Suprapubic skin (tissue), 4 donors: ENCODE measurements at places on chromosomes 11 and 22.

DNA sequence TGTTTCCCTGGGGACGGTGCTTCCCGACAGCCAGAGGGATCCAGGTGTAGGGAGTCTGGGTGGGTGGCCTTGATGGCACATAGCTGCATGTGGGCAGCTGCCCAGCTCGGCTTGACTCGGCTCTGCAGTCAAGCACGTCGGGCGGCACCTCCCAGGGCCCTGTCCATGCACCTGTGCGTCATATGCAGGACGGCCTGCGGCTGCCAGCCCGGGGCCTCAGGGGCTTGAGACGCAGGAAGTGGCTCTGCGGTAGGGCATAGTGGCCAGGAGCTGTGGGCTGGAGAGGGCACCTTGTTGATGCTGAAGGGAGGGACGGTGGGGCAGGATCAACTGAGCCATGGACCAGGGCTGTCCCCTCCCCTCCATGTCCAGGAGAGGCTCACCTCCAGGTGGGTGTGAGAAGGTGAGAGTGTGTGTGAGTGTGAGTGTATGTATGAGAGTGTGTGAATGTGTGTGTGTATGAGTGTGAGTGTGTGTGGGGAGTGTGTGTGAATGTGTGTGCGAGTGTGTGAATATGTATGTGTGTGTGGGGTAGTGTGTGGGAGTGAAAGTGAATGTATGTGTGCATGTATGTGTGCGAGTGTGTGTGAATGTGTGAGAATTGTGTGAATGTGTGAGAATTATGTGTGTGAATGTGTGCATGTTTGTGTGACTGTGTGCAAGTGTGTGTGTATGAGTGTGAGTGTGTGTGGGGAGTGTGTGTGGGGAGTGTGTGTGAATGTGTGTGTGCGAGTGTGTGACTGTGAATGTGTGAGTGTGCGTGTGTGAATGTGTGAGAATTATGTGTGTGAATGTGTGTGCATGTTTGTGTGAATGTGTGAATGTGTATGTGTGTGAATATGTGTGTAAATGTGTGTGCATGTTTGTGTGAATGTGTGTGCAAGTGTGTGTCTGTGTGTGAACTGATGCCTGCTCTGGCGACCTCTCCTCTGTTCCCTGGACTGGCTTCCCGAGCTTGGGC, 5.7 kb upstream of the SUN2 start:
- H3K27me3 ChIP-seq, result no peaks in the 10 kb centered on the region
- no peaks in the 10 kb centered on the region for H3K36me3 ChIP-seq
- H3K4me3 ChIP-seq, result no peak overlapping the region
- H3K4me1 ChIP-seq, result peaks cover 9% of the 10 kb centered on the region
- no peak overlapping the region for H3K27ac ChIP-seq

DNA sequence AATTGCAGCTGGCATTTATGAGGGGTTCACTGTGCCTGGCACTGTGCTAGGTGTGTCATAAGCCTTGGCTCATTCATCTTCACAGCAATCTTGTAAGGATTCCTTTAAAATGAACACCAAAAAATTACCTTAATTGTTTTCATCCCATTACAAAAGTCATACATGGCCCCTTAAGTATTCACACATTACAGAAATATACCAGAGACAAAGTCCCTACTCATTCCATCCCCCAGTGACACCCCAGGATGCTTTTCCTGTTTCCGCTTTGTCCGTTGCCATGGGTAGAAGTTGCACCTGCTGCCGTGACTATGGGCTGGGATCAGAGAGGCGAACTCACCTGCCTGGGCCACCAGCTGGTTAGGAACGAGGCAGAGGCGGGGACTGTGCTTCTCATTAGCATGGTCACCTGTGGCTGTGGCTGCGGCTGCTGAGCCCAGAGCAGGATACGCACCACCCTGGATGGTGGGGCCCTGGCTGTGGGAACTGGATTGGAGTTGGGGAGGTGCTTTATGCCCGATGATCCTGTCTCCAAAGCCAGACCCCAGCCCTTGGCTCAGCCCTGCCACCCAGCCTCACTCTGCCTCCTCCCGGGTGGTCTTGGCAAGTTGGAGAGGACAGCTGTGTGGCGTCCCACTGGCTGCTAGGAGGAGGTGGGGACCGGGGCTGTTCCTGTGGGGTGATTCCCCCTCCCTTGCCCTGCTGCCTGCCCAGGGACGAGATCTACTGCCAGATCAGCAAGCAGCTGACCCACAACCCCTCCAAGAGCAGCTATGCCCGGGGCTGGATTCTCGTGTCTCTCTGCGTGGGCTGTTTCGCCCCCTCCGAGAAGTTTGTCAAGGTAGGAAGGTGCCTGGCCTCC, 60.8 kb downstream of the MYO7A start:
- no peak overlapping the region for H3K27ac ChIP-seq
- no peak for DNase-seq
- no peaks in the 10 kb centered on the region for H3K27me3 ChIP-seq
- H3K4me1 ChIP-seq, result no peaks in the 10 kb centered on the region

DNA sequence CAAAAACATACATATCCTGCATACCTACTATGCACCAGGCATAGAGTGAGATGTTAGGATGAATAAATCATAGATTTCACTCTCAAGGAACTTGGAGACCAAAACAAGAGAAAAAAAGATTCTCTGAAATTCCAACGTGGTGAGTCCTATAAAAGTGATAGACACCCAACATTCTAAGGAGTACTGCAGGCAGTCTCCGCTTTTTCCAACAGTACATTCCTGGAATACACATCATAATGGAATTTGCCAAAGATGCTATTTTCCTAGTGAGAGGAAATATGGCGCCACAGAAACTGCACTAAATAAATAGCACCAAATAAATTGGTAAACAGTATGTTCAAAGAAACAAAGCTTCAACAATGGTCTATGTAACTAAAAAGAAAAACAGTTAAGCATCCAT, 6.0 kb downstream of the TMEM123 start:
- H3K36me3 ChIP-seq, result peaks cover 4% of the 10 kb centered on the region
- H3K27ac ChIP-seq, result no peak overlapping the region
- peaks cover 29% of the 10 kb centered on the region for H3K4me1 ChIP-seq
- no peak for DNase-seq
- no peak overlapping the region for H3K4me3 ChIP-seq

- H3K27me3 ChIP-seq, result no peaks in the 10 kb centered on the region
- no peak overlapping the region for H3K4me3 ChIP-seq
- H3K36me3 ChIP-seq, result peaks cover 26% of the 10 kb centered on the region
- no peak overlapping the region for H3K27ac ChIP-seq
- no peaks in the 10 kb centered on the region for H3K4me1 ChIP-seq
Observed at GRCh38 chr22:29750559-29751538, 16.0 kb downstream of the ZMAT5 start.

GRCh38 chr11:131234221-131234620, 136.2 kb upstream of the NTM start:
- no peaks in the 10 kb centered on the region for H3K36me3 ChIP-seq
- no peaks in the 10 kb centered on the region for H3K4me1 ChIP-seq
- H3K27me3 ChIP-seq, result peaks cover 14% of the 10 kb centered on the region
- no peak overlapping the region for H3K27ac ChIP-seq

DNA sequence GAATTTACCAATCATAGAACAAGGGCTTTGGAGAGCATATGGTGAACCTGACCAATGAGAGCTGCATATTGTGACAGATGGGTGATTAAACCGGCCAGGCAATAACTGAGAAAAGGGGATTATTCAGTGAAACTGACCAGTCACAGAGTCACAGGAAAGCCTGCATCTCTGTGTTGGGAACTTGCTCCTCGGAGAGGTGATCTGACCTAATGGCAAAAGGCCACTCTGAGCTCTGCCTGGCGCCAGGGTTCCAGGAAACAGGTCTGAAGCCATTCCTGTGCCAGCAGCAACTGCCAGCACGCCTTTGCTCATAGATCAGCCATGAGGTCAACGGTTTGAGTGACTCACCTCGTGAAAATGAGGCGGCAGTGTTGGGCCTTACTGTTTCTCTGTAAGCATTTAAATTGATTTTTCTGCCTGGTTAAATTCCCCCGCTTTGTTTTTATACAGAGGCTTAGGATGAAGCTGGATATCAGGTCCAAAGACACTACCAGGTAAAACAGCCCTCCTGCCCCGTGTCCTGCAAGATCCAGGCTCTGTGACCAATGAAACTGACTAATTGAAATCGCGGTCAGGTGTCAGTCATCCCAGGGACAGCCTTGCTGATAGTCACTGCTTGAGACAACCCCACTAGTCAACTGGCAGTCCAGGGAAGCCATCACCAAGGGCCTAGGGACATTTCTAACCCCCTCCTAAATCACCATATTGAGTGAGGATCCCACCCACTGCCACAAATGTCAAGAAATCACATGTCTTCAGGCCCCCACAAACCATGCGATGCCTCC, 35.8 kb upstream of the MYOD1 start:
- no peak for DNase-seq
- H3K4me3 ChIP-seq, result no peak overlapping the region
- no peaks in the 10 kb centered on the region for H3K36me3 ChIP-seq
- no peaks in the 10 kb centered on the region for H3K4me1 ChIP-seq
- no peak overlapping the region for H3K27ac ChIP-seq

DNA sequence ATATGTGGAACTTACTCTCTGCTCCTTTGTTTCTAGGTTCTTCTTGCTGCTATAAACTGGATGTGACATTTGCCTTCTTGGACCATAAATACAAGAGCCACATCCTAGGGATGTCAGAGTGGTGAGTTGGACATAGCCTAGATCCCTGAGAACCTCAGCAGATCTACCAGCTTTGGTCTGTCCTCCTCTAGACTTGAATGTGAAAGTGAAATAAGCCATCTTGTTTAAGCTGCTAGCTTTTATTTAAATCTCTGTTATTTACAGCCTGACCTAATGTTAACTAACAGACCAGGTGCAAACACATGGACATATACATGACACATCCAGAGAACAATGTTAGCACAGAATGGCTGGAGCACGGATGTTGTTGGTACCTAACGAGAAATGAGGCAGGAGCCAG, 36.0 kb downstream of the SLN start:
- peaks cover 3% of the 10 kb centered on the region for H3K27me3 ChIP-seq
- H3K4me1 ChIP-seq, result no peaks in the 10 kb centered on the region
- no peak overlapping the region for H3K4me3 ChIP-seq
- no peaks in the 10 kb centered on the region for H3K36me3 ChIP-seq

DNA sequence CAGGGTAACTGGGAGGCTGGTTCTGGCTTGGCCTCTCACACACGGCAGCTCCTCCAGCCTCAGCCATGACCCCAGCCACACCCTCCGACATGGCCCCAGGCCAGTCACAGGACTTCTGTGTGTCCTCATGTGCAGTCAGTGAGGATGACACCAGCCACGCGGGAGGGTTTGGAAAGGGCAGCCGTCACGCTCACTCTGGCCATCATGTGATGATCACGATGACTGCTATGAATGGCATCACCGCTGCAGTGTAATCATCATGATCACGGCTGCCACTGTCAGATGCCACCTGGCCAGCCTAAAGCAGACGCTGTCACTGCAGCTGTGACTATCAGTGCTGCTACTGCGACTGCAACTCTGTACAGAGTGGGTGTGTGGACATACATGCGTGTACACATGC, 640.9 kb downstream of the BRD1 start:
- peaks cover 30% of the 10 kb centered on the region for H3K27me3 ChIP-seq
- no peak overlapping the region for H3K27ac ChIP-seq
- DNase-seq, result no peak
- no peaks in the 10 kb centered on the region for H3K36me3 ChIP-seq
- no peak overlapping the region for H3K4me3 ChIP-seq

- no peaks in the 10 kb centered on the region for H3K4me1 ChIP-seq
- DNase-seq, result no peak
- no peak overlapping the region for H3K4me3 ChIP-seq
- no peaks in the 10 kb centered on the region for H3K27me3 ChIP-seq
- H3K27ac ChIP-seq, result no peak overlapping the region
- no peaks in the 10 kb centered on the region for H3K36me3 ChIP-seq
Observed at GRCh38 chr11:21769188-21769587, 423.7 kb upstream of the ANO5 start.

DNA sequence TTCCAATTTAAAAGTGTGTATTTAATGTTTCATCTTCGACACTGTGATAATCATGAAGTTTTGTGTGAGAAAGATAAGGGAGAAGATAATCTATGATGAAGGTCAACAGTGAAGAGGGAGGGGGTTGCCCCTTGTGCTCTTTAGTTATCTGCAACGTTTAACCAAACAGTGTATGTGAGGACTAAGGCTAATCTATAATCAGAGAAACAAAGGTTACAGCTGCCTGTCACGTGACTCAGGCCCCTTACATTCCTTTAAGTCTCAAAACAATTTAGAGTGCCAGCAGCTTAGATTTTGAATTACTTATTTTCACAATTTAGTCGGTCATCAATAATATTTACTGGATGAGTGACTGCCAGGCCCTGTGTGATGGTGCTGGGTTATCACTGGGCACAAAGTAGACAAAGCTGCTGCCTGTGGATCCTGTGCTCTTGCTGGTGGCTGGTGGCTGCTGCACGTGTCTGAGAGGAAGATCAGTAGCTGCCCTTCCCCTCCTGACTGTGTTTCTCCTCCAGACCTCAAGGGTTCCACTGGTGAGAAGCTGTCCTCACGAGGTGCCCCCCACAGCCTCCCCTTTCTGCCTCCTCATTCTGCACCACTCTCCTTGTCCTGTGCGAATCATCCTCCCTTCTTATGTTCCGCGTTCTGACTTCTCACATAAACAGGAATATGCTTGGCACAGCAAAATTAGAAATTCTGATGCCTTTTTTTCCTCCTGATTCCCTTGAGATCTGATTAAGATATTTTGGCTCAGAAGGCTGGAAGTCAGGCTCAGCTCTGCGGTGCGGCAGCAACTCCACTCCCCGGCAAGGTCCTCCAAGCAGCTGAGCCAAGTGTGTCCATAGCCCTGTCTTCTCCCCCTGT, 331.1 kb upstream of the B3GAT1 start:
- H3K27me3 ChIP-seq, result peaks cover 4% of the 10 kb centered on the region
- no peak overlapping the region for H3K4me3 ChIP-seq
- H3K36me3 ChIP-seq, result no peaks in the 10 kb centered on the region
- no peak overlapping the region for H3K27ac ChIP-seq

- H3K4me3 ChIP-seq, result peak overlapping the region; percentile 7
Observed at GRCh38 chr22:26481694-26482093, 1.9 kb downstream of the HPS4 start.

DNA sequence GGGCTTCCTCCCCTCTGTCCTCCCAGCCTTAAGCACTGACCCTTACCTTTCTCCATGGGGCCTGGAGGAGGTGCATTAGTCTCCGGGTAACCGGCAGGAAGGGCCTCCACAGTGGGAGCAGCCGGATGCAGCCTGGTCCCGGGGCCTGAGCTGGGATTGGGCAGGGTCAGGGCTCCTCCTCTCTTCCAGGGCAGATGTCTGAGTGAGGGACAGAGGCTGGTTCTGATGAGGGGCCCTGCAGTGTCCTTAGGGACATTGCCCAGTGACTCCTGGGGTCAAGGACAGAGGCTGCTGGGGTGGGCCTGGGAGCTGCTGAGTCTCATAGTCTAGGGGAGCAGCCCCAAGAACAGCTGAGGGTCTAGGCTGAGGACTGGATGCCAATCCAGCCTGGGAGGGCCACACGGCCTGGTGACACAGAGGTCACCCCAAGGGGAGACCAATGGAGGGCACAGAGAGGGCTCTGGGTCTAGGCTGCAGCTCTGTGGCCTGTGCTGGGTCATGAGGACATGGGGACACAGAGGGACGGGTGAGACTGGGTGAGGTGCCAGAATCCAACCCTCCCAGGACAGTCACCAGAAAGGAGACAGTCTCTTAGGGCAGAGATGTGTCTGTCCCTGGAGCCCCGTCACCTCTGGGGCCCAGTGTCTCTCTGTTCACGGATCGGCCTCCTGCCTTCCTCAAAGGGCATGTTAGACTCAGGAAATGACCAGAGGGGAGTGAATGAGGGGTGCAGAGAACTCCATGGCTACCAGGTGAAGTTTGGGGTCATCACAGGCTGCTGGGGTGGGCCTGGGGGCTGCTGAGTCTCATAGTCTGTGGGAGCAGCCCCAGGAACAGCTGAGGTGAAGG, 6.5 kb downstream of the IGLL5 start:
- H3K4me3 ChIP-seq, result no peak overlapping the region
- H3K27ac ChIP-seq, result no peak overlapping the region
- DNase-seq, result no peak
- H3K4me1 ChIP-seq, result no peaks in the 10 kb centered on the region
- H3K27me3 ChIP-seq, result peaks cover 22% of the 10 kb centered on the region
- no peaks in the 10 kb centered on the region for H3K36me3 ChIP-seq
